ENCODE measurements at places on chromosomes 4 and X. TPM values are rescaled to one million over a fixed set of nuclear protein-coding genes. Genes with fewer than 3 reads are reported as not detected.
A peak's percentile ranks its signal among the peaks of the same experiment; 100 is the strongest.

- no peak for DNase-seq
These were observed 154.5 kb downstream of the SPOCK3 start for GRCh38 chr4:167079762-167080161.

- peak; percentile 94 for DNase-seq
These were observed at the start of gene FAT1 for GRCh38 chr4:186723292-186724057. TSS of gene FAT1 (minus strand) at chr4:186723856. CDS start at chr4:186709827, 14,029 bp downstream.

KDR gene
- 8.2 TPM for total RNA-seq

SPATA4 gene
- total RNA-seq, result not detected

DNA sequence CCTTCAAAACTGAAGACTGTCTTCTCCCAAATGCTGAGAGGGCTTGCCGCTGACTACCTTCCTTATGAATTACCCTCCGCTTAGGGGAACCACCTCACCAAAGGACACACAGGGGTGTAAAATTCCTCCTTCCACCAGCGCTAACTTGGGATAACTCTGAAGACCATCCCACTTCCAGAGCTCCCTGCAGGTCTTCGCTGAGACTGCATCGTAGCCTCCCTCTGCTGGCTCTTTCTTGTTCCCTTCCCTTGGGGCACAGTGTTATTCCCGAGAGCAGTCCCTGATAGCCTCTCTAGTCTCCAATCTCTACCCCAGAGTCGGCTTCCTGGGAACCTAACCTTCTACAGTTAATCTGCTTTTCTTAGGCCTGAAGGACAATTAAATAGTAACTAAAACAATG lies 725.5 kb upstream of the ATOH1 start:
- DNase-seq, result no peak

GRCh38 chr4:94959307-94959706 lies 201.6 kb downstream of the BMPR1B start:
- no peak for DNase-seq

DNA sequence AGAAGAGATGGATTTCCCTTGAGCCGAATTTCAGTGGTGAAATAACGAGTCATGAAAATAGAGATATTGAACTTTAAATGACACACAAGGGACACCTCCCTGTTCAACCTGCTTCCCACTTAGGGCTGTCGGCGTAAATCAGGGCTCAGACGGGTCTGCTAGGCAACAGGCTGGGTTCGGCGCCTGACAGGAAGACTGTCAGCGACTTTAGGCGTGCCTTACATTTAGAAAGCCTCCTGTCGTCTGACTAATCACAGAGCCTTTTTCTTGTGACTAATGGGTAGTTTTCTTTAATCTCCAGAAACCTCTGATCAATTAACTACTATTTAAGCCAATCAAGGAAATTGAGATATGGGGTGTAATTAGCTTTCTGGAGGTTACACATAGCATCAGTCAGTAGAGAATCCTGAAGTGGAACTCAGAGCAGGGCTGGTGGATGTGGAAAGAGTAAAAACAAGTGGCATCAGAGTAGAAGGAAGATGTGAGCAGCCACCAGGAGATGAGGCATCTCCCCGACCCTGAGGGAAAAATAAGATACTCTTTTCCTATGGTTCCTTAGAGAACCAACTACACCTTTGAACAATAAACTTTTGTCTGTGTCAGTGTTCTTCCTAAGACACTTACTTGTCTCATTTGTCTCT lies 86.2 kb upstream of the HS3ST1 start:
- DNase-seq, result peak; percentile 18

UBE2K gene
- 46.8 TPM for total RNA-seq

PPP4R3C gene
- total RNA-seq, result not detected

GRCh38 chr4:83284193-83285054 lies at the start of gene COQ2:
TSS of gene COQ2 (minus strand) at chr4:83284798. CDS start at chr4:83284764, 34 bp downstream.
- peak; percentile 95 for DNase-seq

ADH7 gene
- 1.3 TPM for total RNA-seq

DNA sequence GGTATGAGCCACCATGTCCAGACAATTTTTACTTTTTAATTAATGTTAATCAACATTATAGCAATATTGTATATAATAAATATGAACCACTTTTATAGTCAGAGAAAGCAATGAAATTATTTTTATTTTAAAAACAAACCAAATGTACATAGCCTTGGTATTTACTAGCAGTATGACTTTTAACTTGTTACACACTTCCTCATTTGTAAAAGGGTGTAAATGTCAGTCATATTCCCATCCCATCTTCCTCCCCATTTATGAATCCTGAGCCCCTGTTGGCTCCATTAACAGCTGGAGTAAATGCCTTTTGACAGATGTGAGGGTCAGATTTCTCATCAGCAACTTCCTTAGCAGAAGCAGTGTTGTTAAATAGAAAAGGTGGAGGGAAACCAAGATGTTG lies 179.6 kb upstream of the SPRY1 start:
- DNase-seq, result no peak

TLL1 gene
- under 0.01 TPM for total RNA-seq

Data from stomach (tissue), 19 donors.